ENCODE measurements at places on chromosomes 4 and X. TPM values are rescaled to one million over a fixed set of nuclear protein-coding genes. Genes with fewer than 3 reads are reported as not detected.

GAGE1 gene
- not detected for total RNA-seq

IGSF1 gene
- not detected for total RNA-seq

ANK2 gene
- 104 TPM for total RNA-seq

OTC gene
- total RNA-seq: not detected

AR gene
- 16.0 TPM for total RNA-seq

Data from smooth muscle cell of trachea (primary cell).